ENCODE measurements at places on chromosomes 11 and 22.
A peak's percentile ranks its signal among the peaks of the same experiment; 100 is the strongest.

DNA sequence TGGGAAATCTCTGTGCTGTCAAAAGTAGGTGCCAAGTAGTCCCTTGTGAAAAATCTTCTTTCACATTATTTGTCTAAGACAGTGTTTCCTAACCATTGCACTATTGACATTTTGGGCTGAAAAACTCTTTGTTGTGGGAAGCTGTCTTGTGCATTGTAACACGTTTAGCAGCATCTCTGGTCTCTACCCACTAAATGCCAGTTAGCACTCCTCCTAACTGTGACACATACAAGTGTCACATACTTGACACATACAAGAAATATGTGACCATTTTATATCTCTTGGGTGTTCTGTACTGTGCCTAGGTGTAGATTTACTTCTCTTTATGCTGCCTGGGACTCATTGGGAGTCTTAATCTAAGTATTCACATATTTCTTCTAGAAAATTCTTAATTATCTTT is 57.8 kb downstream of the NXPE1 start:
- DNase-seq, result no peak

DNA sequence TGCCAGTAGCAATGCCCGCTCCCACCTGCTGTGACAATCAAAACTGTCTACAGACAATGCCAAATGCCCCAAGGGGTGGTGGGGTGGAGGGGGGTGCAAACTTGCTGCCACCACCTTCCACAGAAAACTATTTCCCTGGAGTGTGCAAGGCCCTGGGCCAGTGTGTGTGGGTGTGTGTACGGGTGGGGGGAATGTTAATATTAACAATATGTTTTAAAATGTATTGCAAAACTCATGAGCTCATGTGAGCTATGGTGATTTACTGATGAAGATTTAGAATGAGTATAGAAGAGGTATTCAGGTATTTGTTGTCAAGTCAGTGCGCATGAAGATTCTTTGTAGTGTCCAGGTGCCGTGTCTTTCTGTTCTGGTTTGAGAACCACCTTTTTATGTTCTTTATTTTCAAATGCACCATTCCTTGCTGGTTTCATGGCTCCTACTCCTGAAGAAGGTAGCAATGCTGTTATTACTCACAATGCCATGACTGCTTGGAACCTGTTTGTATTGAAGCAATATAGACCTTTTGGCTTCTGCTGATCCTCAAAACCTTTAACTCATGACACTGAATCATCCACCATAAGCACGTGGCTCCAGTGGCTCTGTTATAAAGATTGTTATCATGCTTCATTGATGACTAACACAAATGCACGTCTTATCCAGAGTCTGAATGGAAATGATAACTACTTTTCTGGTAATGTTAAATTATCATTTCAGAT is 29.9 kb upstream of the AQP11 start:
- no peak for DNase-seq

GRCh38 chr22:50608996-50609395 is 8.4 kb downstream of the MAPK8IP2 start:
- DNase-seq, result no peak

DNA sequence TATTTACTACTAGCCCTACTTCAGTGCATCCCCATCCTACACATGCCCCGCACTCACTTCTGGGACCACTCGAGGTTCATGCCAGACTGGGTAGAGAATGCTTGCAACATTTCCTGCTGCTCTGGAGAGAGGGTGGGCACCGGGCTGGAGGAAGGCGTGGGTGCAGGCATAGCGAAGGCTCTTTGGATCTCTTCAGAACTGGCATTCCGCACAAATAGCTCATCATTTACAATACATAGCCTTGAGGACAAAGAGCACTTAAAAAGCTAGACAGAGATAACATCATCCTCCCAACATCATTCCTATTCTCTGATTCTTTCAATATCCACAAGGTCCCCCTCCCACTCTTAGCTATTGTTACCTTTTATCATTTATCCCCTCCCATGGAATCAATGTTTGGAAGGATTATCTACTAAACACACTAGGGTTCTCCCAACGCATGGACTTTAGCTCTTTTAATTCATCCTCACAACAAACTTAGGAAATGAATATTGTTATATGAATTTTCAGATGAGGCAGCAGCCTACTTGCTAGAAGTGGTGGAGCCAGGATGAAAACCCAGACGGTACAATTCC is 2.5 kb upstream of the TMEM223 start:
- DNase-seq, result no peak

DNA sequence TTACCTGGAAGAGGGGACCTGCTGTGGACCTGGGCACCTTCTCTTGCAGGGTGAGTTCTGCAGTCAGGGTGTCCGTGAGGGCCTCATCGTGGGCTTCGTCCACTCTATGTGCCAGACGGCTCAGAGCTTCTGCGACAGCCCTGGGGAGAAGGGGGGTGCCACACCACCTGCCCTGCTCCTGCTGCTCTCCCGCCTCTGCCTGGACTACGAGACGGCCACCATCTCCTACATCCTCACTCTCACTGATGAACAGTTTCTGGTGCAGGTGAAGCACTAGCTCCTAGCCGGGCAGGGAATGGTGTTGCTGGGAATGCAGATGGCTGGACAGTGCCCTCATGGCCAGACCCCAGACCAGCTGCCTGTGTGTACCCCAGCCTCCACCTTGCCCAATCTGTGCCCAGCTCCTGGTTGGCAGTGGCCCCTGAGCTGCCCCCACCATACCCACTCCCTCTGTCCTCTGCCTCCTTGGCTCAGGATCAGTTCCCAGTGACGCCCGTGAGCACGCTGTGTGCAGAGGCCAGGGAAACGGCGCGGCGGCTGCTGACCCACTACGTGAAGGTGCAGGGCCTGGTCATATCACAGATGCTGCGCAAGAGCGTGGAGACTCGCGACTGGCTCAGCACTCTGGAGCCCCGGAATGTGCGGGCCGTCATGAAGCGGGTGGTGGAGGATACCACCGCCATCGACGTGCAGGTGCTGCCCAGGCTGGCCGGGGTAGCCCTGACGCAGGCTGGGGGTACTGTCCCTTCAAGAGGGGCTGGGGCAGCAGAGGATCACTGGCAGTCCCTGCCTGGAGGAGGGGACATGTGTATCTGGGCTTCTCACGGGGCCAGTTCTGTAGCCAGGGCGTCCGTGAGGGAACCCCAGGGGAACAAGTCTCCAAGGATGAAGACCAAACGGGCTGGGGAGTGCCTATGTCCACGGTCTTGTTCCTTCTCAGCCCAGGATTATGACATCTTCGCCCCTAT is 2.2 kb upstream of the TM7SF2 start:
- no peak for DNase-seq

- no peak for DNase-seq
These were observed 893 bp downstream of the SLC36A4 start for GRCh38 chr11:93196816-93197379.

- no peak for DNase-seq
These were observed 908 bp downstream of the PLCB3 start for GRCh38 chr11:64252003-64252872.

DNA sequence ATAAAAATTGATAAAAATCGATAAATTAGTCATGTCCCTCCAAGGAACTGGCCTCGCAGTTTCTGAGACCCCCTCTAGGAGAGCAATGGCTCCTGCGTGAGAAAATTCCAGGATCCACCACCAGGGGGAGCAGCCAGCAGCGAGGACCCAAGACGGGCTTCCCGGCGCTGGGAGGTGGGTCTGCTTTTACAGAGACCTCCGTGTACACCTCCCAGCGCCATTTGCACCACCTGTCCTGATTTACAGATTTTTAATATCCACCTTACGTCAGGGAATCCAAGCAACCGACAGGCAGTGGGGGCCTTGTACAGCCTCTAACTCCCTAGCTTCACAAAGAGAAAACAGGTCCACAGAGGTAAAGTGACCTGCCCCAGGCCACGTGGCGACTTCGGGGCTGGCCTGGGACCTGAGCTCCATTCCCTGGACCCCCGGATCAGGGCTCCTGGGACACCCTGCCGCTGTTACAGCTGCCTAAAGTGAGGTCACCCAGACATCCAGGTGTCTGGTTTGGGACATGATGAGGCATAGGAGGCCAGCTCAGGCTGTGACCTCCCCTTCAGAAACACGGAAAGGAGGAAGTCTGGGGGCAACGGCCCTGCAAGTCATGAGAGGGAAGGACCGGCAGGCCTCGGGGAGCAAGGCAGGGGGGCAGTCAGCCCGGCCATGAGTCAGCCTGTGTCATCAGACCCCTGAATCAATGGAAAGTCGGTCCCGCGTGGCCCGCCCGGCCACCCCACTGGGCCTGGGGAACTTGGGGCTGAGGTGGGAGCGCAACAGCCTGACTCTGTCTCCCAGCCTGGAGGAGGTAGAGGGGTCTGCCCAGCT is 3.5 kb downstream of the OSM start:
- DNase-seq, result peak; percentile 85

- no peak for DNase-seq
These were observed 1.3 kb upstream of the NDUFC2 start for GRCh38 chr11:78080818-78081495.

- DNase-seq, result peak; percentile 69
These were observed 1.5 kb downstream of the MIAT start for GRCh38 chr22:26658671-26659478.

DNA sequence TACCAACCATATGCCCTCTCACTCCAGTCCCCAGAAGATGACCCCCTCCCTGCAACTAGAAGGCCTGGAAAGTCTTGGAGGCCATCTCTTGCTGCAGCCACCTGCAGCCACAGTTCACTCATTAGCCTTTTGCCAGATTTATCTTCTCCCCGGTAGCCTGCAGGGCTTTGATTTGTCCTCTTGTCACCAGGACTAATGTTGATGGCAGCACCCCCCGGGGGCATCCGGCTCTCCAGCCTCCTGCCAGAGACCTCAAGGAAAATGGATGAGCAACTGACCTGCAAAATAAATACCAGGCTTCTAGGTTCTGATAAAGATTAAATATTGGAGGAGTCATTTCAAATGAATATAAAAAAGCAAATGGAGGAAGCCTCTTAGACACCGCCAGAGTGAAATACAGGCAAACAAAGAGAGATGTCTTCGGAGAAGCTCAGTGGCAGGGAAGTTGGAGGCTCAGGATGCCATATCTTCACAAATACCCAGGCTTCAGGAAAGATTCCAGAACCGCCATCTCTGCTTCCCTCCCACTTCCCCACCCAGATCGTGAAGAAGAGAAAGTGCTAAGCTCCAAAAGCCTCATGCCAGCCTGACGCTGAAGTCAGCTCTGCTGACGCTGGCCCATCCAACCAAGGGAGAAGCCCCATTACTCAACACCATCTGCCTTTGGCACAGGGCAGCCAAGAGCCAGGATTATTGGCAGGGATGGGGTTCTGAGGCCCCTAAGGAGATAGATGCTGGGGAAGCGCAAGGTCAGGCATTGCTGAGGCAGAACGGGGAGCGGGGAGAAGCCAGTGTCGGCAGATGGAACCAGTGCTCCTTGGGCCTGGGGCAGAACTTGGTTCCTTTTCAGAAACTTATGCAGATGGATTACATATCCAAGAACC is 362.7 kb downstream of the CADM1 start:
- DNase-seq, result no peak
